ENCODE measurements at places on chromosomes 3 and 15.

- DNase-seq, result peak; percentile 87
Observed at GRCh38 chr3:86990734-86991481, at the start of gene VGLL3. Gene VGLL3, minus strand, starts transcription at chr3:86991149. Its CDS starts 406 bp downstream, at chr3:86990743.

DNA sequence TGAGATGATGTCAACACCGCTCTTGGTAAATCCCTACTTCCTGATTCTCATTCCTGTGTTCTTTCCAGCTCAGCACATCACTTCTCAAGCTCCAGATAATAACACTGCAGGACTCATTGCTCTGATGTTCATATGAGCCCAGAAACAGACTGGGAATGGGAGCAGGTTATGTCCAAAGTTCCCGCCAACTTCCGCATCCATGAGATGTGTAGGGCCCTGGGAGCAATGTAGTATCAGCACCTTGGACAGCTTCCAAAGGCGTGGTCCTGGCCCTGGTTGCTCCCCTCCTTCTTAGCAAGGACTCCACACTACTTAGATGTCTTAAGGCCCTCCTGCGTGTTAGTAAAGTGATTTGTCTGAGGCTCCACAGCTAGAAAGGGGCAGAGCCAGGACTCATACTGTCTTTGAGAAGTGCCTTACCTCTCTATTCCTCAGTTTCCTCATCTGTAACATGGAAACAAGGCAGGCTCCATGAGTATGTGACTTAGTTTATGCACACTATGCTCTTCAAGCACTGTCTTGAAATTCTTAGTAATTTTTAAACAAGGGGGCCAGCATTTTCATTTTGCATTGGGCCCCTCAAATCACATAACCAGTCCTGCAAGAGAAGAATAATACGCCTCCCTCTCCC lies 27.9 kb upstream of the SLC6A1 start:
- peak; percentile 23 for DNase-seq

- DNase-seq, result no peak
Observed at GRCh38 chr3:3735919-3736318, 63.3 kb upstream of the LRRN1 start.

GRCh38 chr3:112848196-112848595 lies 1.5 kb upstream of the CD200R1L start:
- no peak for DNase-seq

- no peak for DNase-seq
Observed at GRCh38 chr3:196634829-196635228, 4.7 kb upstream of the NRROS start.

DNA sequence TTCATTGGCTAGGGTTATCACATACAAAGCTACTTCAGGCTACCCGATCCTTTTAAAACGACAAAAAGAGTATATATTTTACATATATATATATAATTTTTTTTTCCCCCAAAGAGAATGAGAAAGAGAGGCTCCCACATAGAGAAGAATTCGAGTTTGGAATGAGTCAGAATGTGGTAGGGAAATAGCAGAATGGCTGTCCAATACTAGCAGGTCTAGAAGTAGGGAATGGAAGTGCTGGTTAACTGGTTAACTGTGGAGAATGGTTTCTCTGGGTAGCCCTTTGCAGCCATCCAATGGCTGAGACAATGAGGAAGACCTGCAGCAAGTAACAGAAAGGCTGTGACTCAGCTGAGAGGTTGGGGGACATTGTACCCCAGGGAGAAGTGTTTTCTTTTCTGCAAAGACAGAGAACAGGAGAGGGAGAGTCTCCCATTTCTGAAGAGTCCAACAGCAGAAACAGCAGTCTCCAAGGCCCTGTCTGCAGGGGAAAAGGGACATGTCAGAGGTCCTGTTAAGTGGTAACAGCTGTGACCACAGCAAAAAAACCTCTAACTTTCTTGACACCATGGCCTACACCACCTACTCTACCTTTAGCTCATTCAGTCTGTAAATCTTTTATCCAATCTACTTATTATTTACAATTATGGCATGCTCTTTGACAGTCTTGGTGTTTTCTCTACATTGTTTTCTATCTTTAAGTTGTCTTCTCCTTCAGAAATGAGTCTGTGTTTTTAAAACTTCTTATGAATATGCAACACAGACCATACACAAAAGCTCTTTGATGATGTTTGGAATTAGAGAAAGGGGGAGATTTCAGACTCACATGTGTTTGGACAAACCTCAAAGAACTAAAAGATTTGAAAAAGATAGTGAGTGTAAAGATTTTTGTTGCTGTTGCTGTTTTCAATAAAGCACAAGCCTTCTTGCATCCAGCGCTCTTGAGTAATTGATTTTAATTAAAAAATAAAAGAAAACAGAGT lies 116.1 kb upstream of the SLC7A14 start:
- DNase-seq, result peak; percentile 36

DNA sequence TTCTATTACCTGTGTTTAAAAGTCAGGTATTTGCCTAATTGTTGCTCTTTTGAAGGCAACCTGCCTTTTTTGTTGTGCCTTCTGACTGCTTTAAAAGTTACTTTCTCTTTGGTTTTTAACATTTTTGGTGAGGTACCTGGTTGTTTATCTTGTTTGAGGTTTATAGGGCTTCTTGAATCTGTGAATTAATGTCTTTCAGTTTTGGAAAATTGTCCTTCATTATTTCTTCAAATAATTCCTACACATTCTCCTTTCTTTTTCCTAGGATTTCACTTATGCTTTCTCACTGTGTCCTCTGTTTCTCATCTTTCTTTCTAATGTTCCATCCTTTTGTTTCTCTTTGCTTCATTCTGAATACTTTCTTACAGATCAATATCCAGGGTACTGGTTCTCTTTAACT lies 30.8 kb downstream of the HHLA2 start:
- DNase-seq, result no peak

DNA sequence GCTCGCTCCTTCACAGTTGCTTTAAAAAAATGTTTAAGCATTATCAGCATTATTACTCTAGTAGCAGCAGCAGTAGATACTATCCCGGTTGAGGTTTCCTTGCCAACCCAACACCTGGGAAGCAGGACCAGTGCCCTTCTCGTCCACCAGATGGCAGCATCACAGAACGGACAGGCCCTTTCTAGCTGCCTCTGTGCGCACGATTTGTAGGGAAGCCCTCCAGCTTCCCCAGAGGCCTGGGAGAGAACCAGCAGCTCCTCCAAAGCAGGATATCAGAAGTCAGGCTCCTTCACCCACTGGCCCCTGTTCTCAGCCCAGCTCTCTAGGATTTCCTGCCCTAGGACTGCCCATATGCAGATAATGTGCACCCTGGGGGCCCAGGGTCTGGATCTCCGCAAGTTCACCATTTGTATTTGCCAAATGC lies 16.8 kb upstream of the ESYT3 start:
- peak; percentile 82 for DNase-seq
